ENCODE measurements at places on chromosomes 5 and 9.

DNA sequence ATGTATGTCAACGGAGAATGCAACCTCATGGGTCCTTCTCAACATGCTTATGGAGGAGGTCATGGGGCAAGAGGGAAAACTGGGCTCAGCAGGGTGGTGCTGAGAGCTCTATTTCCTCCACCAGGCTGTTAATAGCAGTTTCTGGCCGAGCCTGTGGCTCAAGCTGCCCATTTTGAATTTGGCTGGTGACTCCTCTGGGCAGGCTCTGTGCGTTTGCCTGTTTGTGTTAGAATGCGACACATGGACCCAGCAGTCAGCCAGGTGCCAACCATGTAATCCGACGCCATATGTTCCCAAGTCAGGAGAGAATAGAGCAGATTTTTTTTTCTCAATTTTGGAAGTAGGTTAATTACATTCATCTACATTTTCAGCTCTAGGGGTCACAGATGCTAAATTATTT lies 387.7 kb upstream of the CLINT1 start:
- DNase-seq = no peak

DNA sequence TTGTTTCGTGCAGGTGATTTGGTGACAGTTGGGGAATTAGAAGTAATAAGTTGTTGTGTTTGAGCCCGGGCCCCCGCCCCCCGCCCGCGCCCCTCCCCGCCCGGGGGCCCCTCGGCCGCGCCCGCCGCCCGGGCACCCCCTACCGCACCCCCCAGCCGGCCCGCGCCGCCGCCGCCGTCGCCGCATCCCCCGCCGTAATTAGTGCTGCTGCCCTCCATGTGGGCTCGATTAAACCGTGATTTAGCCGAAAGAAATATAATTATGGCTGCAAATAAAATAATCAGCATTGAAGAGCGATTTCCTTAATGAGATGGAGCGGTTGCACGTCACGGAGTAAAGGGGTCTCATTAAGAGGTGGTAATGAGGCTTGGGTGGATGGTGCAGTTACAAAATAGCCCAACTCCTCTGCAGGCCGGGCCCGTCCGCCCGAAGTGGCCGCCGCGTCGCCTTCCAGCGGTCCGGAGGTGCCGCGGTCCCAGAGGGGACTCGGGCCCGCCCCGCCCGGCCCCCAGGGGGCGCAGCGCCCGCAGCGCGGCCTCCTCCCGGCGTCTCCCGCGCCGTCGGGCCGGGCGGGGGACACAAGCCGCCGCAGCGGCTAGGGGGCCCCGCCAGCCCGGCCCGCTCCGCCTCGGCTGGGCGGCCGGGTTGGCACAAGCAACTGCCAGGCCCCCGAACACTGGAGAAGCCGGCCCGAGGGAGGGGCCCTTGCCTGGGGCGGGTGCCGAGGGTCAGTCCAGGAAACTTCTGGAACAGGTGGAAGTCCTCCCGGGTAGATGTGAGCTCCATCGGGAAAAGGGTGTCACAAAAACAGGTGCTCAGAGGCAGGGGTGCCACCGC lies 6.9 kb upstream of the OTP start:
- peak; percentile 71 for DNase-seq

DNA sequence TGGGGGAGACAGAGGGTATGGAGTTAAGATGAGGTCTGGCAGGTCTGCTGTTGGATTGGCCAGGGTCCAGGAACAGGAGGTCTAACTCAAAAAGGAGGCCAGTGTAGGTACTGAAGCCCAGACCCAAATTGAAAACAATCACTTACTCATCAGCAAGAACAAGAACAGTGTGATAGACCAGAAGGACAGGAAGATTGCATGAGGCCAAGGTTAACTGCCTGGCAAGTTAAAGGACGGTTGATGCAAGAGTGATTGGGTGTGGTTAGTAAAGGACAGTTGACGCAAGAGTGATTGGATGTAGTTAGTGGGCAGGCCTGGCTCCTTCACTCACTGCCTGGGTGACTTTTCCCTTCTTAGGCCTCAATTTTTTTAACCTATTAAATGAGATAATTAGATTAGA lies 132.6 kb downstream of the PDZD2 start:
- DNase-seq = no peak

GRCh38 chr5:2191972-2192371 lies 309.2 kb upstream of the IRX4 start:
- no peak for DNase-seq

DNA sequence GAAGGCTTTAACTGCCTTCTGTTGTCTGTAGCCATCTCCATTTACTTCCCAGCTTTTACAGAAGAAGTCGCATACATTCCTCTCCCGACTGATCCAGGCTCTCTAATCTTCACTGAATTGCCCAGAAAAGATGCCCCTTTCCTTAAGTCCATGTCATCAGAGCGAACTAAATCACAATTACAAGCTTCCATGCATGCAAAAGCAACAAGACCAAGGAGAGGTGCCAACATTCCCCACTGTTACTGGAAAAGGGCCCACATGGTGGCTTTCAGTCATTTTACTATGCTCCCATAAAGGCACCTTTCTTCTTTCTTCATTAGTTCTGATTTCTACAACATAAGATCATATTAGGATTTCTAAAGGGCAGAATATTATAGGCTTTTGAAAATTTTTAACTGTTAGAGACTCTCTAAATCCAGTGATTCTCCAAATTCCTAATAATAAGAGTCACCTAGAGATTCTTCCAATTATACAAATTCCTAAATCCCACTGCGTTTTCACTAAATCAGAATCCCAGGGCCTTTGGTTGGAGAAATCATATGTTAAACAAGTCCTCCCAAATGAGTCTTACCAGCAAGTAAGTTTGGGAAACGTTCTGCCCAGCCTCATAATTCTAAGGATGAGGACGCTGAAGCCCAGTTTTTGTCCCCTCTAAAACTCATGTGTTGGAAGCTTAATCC lies 17.0 kb upstream of the ZFR start:
- DNase-seq = no peak

GRCh38 chr5:142735323-142736246 lies 34.6 kb upstream of the ARHGAP26 start:
- DNase-seq = no peak

DNA sequence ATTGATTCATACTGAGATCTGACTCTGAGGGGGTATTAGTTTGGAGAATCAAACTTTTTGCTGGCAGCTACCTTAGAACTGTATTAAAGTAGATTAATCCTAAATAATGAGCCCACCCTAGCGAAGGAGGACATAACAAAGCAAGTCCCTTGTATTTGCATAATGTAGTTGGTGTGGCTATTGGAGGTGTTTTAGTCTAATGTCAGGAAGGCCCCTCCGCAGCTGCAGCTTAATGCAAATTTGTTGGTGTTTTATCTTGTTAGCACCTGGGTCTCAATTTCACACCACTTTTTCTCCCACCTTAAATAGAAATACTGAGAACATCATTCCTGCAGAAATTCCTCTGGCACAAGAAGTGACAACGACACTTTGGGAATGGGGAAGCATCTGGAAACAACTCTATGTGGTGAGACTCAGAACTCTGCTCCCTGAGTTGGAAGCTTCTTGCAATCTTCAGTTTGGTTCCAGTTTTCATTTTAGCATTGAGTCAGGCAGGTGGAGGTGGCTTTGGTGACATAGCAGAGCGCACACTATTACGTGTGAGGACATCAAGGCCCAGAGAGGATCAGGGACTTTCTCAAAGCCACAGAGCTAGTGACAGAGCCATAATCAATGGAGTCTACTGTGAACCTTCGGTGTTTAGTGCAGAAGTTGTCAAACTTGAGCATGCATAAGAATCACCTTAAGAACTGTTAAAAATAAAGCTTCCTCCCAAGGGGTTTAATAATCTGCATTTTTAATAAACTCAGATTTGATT lies 33.9 kb downstream of the DOCK2 start:
- no peak for DNase-seq

- no peak for DNase-seq
Observed at GRCh38 chr5:94175912-94176311, 434.5 kb upstream of the POU5F2 start.

GRCh38 chr9:130934702-130935647 lies 4.1 kb downstream of the FIBCD1 start:
- no peak for DNase-seq

DNA sequence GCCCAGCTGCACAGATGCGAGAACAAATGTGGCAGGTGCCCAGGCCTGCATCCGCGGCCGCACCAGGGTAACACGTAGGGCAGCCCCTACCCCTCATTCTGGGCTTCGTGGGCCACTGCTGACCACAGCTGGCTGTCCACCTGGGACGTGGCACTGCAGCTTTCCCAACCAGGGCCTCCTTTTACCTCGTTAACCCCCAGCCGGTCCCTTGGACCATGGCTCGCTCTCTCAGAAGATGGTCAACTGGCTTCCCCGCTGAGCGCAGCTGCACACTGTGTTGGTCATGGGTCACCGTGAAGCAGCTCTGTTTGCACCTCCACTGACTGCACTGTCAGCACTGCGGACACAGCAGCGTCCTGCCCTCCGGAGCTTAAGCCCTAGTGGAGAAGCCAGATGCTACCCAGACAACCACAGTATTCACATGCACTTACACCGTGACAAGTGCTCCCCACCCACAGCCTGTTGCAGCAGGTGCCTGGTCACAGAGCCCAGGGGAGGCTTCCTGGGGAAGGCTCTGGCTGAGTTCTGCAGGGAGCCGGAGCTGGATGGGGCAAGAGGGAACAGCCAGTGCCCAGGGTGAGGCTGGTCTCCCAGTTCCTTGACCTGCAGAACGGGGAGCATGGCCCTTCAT lies 10.5 kb upstream of the PLEKHG4B start:
- peak; percentile 72 for DNase-seq

DNA sequence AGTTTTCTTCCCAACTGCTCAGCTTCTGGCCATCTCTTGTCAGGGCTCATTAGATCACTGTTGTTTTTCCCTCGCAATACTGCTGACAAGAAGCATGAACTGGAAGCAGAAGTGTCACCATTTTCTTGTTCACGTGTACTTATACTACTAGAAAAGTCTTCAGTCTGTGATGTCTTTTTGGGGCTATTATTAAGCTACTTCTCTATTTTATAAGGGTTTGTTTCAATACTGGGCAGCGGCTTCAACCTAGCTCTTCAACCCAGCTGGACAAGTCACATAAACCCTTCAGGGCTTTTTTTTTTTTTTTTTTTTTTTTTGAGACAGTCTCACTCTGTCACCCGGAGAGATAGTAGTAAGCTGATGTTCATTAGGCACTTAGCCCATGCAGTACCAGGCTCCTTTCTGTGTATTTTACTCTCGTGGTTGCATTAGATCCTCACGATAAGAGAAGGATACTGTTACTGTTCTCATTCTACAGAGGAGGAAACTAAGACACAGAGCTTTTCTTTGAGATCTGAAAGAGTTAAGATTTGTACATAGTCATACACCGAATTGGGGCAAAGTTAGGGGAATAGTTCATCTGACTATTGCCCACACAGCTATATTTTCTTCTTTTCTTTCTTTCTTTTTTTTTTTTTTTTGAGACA lies 20.5 kb downstream of the RAPGEF1 start:
- no peak for DNase-seq

- no peak for DNase-seq
Observed at GRCh38 chr5:60229691-60230185, 336.2 kb upstream of the PDE4D start.

- DNase-seq = no peak
Observed at GRCh38 chr5:99020698-99021048, 91.9 kb upstream of the CHD1 start.

- no peak for DNase-seq
Observed at GRCh38 chr9:110255034-110255462, 1.3 kb downstream of the TXN start.

DNA sequence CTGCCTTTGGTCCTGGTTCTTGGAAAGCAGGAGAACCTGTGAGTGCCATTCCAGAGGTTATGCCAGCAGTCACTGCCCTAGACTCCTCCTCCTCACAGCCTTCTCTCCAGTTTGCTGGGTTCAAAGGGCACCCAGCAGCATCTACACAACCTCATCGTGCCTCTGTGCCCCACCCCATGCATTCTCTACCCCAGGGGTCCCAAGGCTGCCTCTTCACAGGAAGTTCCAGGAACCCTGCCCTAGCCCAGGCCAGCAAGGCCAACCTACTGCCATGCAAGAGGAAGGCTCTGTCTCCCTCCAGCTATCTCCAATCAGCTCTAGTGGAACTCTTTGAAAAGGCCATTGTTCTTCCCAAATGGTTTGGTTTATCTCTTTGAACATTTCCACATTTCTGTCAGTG lies 21.2 kb downstream of the ENC1 start:
- no peak for DNase-seq

- peak; percentile 85 for DNase-seq
Observed at GRCh38 chr9:133726401-133727276, 11.5 kb downstream of the SARDH start.

DNA sequence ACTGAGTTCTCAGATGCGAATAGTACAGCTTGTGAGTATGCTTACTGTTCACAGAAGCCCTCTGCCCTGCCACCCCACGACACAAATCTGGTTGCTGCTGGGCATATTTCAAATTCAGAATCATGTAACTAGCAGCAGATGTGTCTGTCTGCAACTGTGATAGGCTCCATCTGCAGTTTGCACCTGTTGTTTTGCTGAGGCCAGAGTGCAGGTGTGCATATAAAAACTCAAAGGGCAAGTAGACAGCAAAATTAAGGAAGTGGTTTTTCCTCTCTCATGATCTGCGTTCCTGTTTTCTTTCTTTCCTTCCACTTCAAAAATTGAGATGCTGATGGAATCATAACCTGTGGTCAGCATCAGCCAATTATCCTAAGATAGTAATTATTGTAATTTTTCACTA lies 1000.5 kb downstream of the PTPRD start:
- DNase-seq = no peak

GRCh38 chr5:56565644-56566043 lies 249.7 kb upstream of the MAP3K1 start:
- no peak for DNase-seq

DNA sequence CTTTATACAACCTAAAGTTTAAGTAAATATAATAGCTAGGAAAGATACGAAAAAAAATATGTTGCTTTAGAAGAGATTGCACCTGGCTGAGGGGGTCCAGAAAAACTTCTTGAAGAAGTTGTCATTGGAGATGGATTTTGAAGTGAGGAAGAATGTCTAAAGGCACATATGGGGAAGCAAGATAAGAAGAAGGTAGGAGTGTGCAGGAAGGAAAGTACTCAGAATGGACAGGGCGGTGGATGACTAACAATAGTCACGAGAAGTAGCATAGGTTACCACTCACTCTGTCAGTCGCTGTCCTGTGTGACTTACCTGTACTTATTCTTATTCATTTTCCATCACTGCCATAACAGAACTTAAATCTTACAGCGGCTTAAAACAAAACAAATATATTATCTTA lies 251.6 kb downstream of the GRIA1 start:
- no peak for DNase-seq

GRCh38 chr5:21919414-21920022 lies 933.6 kb downstream of the CDH12 start:
- DNase-seq = no peak

GRCh38 chr5:54309276-54309675 lies 1.1 kb downstream of the ARL15 start:
- DNase-seq = no peak

DNA sequence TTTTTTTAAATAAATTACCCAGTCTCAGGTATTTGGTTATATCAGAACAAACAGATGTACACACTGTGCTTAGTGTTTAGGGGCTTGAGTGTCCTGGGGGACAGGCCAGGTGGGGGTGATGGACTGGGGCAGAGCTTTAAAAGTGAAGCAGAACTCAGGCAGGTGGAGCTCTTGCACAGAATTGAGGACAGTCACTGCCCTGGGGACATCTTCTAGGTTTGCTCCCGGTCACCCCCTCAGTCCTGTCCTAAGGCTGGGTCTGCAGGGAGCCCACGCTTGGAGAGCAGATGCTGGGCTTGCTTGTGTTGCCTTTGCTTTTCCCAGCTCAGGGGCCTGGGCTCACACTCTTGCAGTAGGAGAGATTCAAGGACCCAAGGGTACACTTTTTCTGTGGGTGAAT lies 10.8 kb downstream of the GADD45G start:
- DNase-seq = no peak

Measured in posterior cingulate gyrus (tissue), 11 donors.